Tibial artery (tissue), 4 donors: ENCODE measurements at places on chromosomes 16 and 17.

- H3K36me3 ChIP-seq = no peaks in the 10 kb centered on the region
- no peak for DNase-seq
- H3K4me1 ChIP-seq = no peaks in the 10 kb centered on the region
- H3K27ac ChIP-seq = no peak overlapping the region
- peaks cover 7% of the 10 kb centered on the region for H3K27me3 ChIP-seq
Measured at GRCh38 chr17:62871291-62871690, 63.2 kb upstream of the MARCHF10 start.

DNA sequence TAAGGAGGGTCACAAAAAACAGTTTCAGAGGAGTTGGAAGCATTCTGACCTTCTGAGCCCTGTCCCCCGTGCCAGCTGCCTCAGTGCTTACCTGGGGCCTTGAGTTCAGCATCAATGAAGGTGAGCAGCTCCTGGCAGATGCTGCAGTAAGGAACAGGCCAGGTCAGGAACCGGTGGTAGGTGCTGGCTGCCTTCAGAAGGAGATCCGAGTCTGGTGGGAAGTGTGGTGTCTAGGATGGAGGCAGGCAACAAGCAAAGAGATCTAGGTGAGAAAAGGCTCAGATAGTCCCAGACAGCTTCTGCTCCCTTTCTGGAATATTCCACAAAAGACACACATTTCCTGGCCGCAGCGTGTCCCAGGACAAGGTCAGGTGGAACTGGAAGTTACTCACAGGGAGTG, 37.2 kb upstream of the PIK3R6 start:
- H3K4me3 ChIP-seq = no peak overlapping the region
- no peaks in the 10 kb centered on the region for H3K36me3 ChIP-seq
- no peak overlapping the region for H3K27ac ChIP-seq
- H3K27me3 ChIP-seq = peaks cover 25% of the 10 kb centered on the region
- no peaks in the 10 kb centered on the region for H3K4me1 ChIP-seq

GRCh38 chr16:79848719-79849118, 248.2 kb upstream of the MAF start:
- no peak overlapping the region for H3K27ac ChIP-seq
- H3K27me3 ChIP-seq = no peaks in the 10 kb centered on the region
- DNase-seq = no peak
- no peaks in the 10 kb centered on the region for H3K4me1 ChIP-seq

GRCh38 chr17:78934681-78935418, 9.7 kb upstream of the TIMP2 start:
- H3K4me3 ChIP-seq = peak overlapping the region; percentile 45
- no peak for DNase-seq
- H3K27me3 ChIP-seq = no peaks in the 10 kb centered on the region
- peaks cover 11% of the 10 kb centered on the region for H3K4me1 ChIP-seq
- H3K36me3 ChIP-seq = no peaks in the 10 kb centered on the region

GRCh38 chr17:36890398-36891168, 46.7 kb upstream of the LHX1 start:
- no peaks in the 10 kb centered on the region for H3K36me3 ChIP-seq
- no peak overlapping the region for H3K27ac ChIP-seq
- H3K4me1 ChIP-seq = no peaks in the 10 kb centered on the region
- H3K27me3 ChIP-seq = no peaks in the 10 kb centered on the region

DNA sequence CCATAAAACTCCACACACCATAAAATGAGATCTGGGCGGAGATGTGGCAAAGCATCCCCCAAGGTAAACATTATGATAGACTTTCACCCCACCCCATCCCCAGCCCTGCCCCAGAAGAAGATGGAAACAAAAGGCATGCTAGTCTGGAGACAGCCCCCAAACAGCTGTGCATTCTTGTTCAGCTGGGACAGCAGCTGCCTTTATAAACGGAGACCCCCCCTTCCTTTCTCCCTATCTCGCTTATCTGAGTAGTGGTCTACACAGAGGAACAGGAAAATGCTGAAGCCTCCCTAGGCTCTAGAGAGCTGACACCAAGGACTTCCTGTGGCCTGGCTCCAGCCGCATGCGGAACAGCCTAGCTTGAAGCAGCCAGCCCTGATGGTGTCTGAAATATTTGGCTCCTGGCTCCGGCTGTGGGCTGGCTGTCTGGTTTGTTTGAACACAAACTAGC, 190.3 kb upstream of the ANKFN1 start:
- H3K4me1 ChIP-seq = no peaks in the 10 kb centered on the region
- no peak for DNase-seq
- H3K27ac ChIP-seq = no peak overlapping the region
- H3K27me3 ChIP-seq = no peaks in the 10 kb centered on the region
- H3K36me3 ChIP-seq = no peaks in the 10 kb centered on the region

DNA sequence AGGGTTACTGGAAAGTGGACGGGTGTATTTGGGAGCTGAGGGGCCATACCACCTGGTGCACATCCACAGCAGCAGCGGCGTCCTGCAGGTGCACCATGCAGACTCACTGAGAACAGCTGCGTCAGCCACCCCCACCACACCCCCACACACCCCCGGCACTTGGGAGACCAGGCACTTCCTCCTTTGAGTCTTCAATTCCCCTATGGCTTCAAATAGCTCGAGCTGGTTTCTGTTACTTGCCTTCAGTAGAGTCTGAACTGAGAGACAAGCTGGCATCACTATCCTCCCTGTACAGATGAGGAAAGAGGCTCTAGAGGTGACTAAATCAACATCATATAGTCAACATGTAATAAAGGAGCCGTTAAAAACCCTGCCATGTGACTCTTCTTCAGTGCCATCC, 15.4 kb downstream of the CUEDC1 start:
- no peaks in the 10 kb centered on the region for H3K27me3 ChIP-seq
- DNase-seq = no peak
- H3K36me3 ChIP-seq = no peaks in the 10 kb centered on the region
- H3K27ac ChIP-seq = no peak overlapping the region
- H3K4me3 ChIP-seq = no peak overlapping the region

GRCh38 chr17:72354071-72354470, 233.3 kb downstream of the SOX9 start:
- H3K27ac ChIP-seq = no peak overlapping the region
- DNase-seq = no peak

GRCh38 chr17:58605470-58605869, 86.4 kb downstream of the TEX14 start:
- no peak overlapping the region for H3K27ac ChIP-seq
- no peak overlapping the region for H3K4me3 ChIP-seq
- H3K36me3 ChIP-seq = no peaks in the 10 kb centered on the region
- no peaks in the 10 kb centered on the region for H3K27me3 ChIP-seq
- H3K4me1 ChIP-seq = no peaks in the 10 kb centered on the region

GRCh38 chr17:37123941-37124820, 175.4 kb downstream of the AATF start:
- peaks cover 32% of the 10 kb centered on the region for H3K36me3 ChIP-seq
- no peak overlapping the region for H3K4me3 ChIP-seq
- DNase-seq = no peak
- no peaks in the 10 kb centered on the region for H3K4me1 ChIP-seq
- no peak overlapping the region for H3K27ac ChIP-seq
- H3K27me3 ChIP-seq = no peaks in the 10 kb centered on the region

DNA sequence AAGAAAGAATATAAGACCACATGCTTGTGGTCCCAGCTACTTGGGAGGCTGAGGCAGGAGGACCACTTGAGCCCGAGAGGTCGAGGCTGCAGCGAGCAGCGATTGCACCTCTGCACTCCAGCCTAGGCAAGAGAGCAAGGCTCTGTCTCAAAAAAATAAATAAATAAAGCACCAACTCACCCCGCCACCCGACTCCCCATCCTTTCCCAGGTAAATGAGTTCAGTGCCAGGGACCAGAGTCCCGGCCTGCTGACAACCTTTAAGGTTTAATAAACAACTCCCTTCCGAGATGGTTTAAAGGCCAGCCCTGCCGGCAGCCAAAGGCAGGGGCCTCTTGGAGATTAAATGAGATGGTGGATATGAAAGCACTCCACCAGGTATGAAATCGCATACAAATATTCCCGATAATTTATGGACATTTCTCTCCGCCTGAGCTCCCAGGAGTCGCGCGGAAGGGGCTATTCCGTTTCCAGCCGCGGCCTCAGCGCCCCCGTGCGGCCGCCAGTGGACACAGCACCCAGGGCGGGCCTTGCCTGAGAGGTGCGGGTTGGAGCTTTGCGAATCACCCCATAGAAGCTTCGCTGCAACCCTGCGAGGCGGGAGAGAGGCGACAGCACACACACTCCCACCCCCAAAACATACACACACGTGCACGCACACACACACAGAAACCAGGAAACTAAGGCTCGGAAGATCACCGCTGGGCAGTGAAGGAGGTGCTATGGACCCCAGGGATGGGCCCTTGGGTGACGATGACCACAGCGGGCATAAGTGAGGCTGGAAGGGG, 4.0 kb upstream of the RPL38 start:
- no peaks in the 10 kb centered on the region for H3K27me3 ChIP-seq
- no peak overlapping the region for H3K4me3 ChIP-seq
- H3K27ac ChIP-seq = no peak overlapping the region
- no peaks in the 10 kb centered on the region for H3K36me3 ChIP-seq
- DNase-seq = no peak

DNA sequence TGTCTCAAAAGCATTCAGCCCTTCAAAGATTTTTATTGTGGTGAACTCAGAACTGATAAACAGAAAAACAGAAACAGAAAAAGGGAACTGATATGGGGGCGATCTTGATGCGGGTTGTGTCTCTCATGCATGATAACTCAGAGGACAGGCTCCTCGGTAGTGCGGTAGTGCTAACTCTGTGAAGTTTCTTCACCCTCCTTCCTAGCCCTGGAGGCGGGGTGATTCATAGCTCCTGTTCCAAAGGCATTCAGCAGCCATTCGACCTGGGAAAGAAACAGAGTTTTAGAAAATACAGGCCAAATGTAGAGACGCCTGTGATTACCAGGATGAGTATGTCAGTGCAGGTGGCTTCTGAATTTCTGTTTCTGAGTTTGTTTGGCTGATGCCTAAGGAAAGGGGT, 5.5 kb upstream of the MAF start:
- no peak for DNase-seq
- H3K36me3 ChIP-seq = no peaks in the 10 kb centered on the region
- H3K27me3 ChIP-seq = no peaks in the 10 kb centered on the region
- H3K4me3 ChIP-seq = no peak overlapping the region
- no peak overlapping the region for H3K27ac ChIP-seq

DNA sequence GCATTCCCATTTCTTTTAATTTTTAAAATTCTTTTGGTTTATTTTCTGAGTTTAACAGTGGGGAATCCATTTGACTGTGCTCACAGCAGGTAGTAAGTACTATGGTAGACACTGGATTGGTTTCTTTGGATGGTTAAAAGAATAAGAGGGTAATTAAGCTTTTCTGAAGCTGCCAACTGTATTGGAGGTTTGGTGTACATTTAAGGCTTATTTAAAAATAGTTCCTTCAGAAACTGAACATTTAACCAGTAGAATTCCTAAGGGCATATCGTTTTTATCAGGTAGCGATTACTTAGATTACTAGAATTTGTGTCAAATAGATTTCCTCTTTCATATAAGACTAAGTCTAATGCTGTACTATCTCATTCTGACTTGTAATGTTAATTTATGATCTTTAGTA, 162.4 kb downstream of the PPM1E start:
- no peak overlapping the region for H3K27ac ChIP-seq
- no peaks in the 10 kb centered on the region for H3K27me3 ChIP-seq

DNA sequence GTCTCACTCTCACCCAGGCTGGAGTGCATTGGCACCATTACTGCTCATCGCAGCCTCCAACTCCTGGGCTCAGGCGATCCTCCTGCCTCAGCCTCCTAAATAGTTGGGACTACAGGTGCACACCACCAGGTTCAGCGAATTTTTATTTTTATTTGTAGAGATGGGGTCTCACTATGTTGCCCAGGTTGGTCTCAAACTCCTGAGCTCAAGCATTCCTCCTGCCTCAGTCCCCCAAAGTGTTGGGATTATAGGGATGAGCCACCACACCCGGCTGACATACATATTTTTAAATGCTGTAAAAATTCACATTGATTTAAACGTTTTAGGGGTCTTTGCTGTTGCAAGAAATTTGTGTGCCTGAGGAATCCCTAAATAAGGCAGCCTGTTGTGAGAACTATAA, 24.8 kb upstream of the SEC14L1 start:
- H3K27me3 ChIP-seq = no peaks in the 10 kb centered on the region
- peaks cover 16% of the 10 kb centered on the region for H3K4me1 ChIP-seq
- H3K27ac ChIP-seq = peak overlapping the region; percentile 23
- no peaks in the 10 kb centered on the region for H3K36me3 ChIP-seq
- DNase-seq = no peak
- H3K4me3 ChIP-seq = no peak overlapping the region

GRCh38 chr17:51398687-51399086, 138.3 kb downstream of the UTP18 start:
- H3K36me3 ChIP-seq = no peaks in the 10 kb centered on the region
- H3K4me1 ChIP-seq = no peaks in the 10 kb centered on the region

GRCh38 chr17:31111183-31111582, 16.4 kb downstream of the NF1 start:
- no peak overlapping the region for H3K27ac ChIP-seq
- no peak overlapping the region for H3K4me3 ChIP-seq
- H3K27me3 ChIP-seq = no peaks in the 10 kb centered on the region

GRCh38 chr16:59432896-59433295, 698.8 kb upstream of the GOT2 start:
- H3K27me3 ChIP-seq = no peaks in the 10 kb centered on the region
- H3K4me1 ChIP-seq = no peaks in the 10 kb centered on the region
- DNase-seq = no peak
- H3K4me3 ChIP-seq = no peak overlapping the region
- H3K36me3 ChIP-seq = no peaks in the 10 kb centered on the region

DNA sequence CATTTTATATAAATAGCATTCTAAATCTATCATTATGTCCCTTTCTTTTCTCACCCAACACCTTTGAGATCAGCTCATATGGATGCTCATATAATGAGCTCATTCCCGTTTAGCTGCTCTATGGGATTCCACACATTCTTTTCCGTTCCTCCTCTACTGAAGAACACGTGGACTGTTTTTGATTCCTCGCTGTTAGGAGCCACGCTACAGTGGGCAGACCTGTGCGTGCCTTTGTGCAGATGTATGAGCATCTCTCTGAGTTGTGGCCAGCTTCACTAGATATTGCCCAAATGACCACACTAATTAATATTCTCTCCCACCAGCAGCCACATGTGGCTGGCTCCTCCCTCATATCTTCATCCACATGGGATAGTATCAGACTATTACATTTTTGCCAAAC, 6.0 kb upstream of the TNFRSF13B start:
- no peaks in the 10 kb centered on the region for H3K4me1 ChIP-seq
- no peak for DNase-seq
- H3K27me3 ChIP-seq = peaks cover 7% of the 10 kb centered on the region
- H3K27ac ChIP-seq = no peak overlapping the region

DNA sequence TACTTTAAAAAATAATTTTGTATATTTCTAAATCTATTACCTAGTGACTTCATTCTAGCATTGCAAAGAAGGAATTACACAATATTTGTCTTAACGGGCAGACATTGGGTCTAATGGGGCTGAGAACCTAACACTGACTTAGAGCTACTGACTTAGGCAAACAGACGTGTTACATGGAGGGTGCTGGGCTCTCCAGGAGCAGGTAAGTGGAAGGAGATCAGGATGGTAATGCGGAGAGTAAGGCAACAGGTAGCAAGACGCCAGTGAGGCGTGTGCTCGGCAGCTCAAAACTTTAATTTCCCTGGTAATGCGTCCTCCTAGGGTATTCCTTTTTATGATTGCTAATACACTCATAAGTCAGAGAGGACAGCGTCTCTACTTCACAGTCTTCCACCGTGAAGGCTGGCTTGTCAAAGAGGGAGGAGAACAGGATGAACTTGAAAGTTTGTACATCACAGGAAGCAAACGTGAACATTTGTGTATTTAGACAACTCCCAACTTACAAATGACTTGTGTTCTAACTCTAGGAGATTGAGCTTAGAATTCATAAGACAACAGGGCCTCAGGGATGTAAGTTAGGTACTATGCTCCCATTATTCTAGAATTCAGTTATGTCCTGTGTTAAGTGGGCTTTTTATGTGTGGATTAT, 4.6 kb downstream of the KRT28 start:
- no peaks in the 10 kb centered on the region for H3K4me1 ChIP-seq
- peaks cover 41% of the 10 kb centered on the region for H3K27me3 ChIP-seq
- H3K36me3 ChIP-seq = no peaks in the 10 kb centered on the region
- DNase-seq = no peak
